SHP77 treated with DMSO at 0.1 percent for 48 hours (cell line): ENCODE measurements at places on chromosomes 7 and 10.

GRCh38 chr7:91320366-91321078, 56.3 kb downstream of the FZD1 start:
- DNase-seq: no peak

GRCh38 chr10:122249303-122249850, 21.7 kb upstream of the BTBD16 start:
- DNase-seq: no peak

GRCh38 chr7:51021906-51022570, 239.3 kb upstream of the GRB10 start:
- no peak for DNase-seq

DNA sequence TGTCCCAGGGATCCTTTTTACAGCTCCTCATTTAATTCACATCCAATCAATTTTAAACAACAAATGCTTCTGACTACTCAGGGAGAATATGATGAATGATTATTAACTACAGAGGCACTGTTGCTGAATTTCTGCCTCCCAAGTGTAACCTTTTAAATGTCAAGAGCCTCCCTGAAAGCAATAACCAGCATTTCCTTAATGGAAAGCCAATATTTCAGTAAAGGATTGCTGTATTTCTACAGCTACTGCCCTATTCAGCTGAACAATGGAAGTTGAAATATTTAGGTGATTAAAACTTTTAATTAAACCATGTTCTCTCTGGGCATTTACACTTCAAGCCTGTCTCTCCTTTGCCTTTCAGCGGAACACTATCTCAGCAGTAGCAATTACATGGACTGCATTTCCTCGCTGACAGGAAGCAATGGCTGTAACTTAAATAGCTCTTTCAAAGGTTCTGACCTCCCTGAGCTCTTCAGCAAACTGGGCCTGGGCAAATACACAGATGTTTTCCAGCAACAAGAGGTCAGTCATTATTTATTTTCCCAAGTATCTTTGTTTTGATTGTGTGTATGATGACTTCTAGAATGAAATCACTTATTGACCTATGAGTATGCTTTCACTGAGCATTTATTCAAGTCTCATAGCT, 304.7 kb downstream of the BICC1 start:
- no peak for DNase-seq

GRCh38 chr7:128172963-128173362, 68.1 kb upstream of the LEP start:
- no peak for DNase-seq

- DNase-seq: no peak
Measured at GRCh38 chr7:121187222-121187621, 141.6 kb upstream of the WNT16 start.

DNA sequence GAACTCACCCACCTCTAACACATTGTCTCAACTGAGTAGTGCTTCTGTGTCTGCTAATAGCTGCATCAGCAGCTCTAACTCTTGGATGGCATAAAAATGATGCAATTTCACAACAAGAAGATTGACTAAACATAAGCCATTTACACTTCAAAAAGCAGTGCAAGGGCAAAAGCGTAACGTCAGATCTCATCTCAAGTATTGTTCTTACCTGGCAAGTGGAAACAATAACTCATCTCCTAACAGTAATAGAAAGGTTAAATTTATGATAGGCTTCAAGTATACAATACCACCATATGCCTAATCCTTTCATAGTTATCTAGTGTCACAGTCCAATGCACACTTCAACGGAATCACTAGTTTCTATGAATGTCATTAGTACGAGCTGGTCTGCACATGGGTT, 14.8 kb downstream of the TPK1 start:
- DNase-seq: peak; percentile 21

GRCh38 chr10:17006631-17007417, 122.8 kb downstream of the CUBN start:
- no peak for DNase-seq

DNA sequence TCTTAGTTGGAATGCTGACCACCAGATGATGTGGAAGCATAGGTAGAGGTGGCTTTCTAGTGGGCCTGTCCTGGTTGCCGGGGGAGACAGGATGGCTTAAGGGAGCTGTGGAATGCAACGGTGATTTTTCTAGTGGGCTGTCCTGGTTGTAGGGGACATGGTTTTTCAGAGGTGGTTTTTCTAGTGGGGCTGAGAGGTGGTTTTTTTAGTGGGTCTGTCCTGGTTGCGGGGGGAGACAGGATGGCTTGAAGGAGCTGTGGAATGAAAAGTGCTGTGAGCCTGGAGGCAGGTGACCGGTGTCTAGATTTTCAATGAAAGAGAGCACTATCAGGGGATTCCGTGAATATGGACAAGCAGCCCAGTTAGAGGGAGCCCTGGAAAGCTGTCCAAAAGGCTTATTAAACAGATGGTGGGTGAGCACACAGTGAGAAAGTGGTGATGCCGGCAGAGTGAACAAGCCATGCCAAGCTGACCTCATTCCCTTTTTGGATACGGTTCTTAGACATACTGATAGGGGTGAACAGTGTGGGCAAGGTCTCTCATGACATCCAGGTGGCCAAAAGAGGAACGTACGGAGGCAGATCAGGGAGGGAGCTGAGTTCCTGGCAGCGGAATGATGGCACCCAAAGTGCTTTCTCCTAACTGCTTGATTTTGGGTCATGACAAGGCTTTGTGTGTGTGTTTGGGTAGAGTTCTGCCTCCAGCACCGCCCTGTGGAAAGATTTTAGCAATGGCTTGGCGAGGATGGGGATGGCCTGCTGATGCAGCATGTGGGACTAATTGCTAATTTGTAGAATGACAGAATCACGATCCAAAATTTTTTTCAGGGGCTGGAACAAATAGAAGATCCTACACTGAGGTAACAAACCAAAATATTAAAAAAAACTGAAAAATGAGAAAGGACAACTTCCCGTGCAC, 126.6 kb downstream of the TMEM178B start:
- no peak for DNase-seq

DNA sequence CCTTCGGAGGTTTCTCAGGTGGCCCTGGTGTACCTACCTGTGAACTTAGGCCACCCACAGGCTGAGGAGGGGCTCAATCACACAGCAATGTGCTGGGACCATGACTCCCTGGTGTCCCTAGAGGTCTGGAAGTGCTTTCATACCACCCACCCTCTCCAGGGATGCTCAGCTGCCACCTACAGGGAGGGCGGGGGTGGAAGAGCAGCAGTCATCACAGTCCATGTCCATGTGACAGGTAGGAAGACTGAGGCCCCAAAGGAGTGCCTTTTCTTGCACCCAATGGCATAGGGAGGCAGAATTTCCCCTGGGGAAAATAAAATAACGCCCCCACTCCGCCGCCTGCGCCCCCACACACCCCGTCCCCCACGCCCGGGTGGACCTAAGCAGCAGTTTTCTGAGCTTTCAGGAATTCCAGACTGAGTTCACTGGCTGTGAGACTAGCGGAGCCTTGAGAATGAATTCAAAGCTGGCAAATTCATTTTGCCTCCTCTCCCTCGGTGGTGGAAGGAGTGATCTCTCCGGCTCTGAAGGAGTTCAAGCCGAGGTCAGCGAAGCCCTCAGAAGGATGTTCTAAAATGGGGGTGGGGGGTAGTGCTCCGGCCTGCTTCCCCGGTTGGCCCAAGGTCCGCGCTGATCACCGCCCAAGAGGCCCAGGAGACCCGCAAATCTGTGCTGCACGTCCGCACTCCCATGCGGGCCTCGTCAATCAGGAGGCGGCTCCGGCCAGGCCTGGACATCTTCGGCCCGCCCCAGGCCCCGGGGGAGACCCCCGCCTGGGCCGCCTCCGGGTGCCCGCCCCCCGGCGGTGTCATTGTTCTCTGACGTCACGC, 2.1 kb upstream of the ZMIZ1 start:
- DNase-seq: no peak

DNA sequence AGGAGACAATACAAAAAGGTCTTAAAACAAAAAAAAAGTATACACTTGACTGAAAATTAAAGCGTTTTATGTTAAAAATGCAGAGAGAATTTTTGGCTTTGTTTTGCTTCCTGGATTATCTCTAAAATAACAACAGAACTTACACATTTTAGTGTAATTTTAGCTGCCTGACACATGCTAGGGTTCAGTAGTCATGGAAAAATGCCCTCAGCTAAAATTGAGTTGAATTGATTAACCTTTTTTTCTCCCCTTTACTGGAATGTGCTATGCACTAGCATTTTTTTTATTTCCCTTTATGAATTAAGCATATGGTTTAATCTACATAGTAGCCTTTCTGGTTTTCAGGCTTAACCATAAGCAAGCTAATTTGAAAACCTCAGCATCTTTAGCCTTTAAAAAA, 89.9 kb downstream of the ZNF277 start:
- DNase-seq: no peak

- no peak for DNase-seq
Measured at GRCh38 chr10:1233031-1233430, 176.8 kb downstream of the WDR37 start.

GRCh38 chr10:74937266-74937856, 111.0 kb downstream of the KAT6B start:
- no peak for DNase-seq

GRCh38 chr10:34641147-34641912, 173.8 kb downstream of the PARD3 start:
- no peak for DNase-seq

DNA sequence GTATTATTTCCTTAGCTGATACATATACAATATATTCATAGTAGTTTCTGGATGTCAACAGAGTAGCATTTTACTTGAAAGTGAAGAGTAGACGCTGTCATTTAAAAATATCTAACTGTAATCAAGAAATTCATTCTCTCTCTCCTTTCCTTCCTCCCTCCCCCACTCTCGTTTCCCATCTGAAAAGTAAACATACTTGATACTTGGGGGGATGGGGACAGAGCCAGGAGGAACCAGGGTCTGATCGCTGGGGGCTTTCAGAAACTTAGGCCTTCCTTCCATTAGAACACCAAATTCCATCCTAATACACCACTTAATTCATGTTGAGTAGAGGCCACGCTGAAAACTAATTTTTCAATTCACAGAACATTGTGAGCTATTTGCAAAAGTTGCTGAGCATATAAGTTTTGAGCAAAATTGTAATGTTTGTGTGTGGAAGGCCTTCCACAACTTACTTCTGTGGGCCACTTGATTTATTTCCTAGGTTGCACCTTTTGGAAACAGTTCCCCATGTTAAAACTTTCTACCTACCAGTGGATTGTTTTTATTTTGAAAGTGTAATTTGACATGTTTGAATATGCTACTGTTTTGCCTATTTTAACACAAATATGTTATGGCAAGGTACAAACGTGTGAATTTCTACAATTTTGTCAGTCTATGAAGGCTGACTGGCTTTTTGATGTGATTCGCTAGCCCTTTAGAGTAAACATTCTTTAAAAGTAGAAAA, 35.2 kb downstream of the CNPY1 start:
- no peak for DNase-seq

GRCh38 chr10:111303887-111304286, 227.1 kb downstream of the ADRA2A start:
- no peak for DNase-seq

DNA sequence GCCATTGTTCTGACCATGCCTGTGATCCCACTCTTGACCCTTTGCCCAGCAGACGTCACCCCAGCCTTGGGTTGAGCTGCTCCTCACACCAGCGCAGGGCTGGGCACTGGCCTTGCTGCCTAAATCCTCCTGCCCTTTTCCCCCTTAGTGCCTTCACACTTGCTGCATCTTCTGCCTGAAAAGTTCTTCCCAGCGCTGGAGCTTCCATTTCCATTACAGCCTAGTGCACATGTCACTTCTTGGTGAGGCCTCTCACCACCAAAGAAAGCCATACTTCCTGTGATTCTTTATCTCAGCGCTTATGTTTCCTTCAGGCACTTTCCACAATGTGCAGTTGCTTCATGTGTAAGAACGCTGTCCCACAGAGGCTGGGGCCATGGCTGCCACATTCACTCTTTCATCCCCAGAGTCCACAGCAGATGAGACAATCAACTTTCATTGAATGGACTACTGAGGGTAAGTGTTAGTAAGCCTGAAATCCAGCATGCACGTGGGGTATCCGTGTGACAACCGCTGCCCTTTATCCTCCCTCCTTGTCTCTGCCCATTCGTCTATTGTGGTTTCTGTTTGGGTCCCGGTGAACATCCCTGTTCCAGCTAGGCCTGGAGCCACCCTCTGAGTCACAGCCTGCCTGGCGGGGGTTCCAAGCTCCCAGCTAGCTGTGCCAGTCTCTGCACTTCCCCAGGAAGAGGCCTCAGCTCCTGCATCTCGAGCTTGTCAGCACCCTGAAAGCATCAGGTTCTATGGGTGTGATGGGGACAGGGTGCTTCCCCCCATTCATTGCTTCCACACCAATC, 37.3 kb downstream of the ADRA2A start:
- no peak for DNase-seq

GRCh38 chr10:14089556-14090292, 241.0 kb downstream of the FRMD4A start:
- DNase-seq: no peak

DNA sequence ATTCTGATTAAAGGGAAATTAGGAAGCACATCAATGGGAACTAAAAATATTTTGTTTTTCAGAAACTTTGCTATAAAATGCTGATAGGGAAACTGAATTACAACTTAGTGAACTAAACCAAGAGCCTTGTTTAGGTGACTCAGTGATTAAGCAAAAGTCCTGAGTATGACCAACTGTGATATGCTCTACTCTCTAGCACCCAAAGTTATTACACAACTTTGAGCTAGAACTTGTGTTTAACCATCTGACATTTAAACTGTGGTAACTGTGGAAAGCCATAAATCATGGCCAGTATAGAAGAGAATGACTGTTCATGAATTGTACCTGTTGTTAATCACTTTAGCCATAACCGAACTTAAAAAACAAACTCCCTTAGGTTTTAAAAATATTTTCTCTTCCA, 127.4 kb downstream of the ZNF365 start:
- DNase-seq: no peak

DNA sequence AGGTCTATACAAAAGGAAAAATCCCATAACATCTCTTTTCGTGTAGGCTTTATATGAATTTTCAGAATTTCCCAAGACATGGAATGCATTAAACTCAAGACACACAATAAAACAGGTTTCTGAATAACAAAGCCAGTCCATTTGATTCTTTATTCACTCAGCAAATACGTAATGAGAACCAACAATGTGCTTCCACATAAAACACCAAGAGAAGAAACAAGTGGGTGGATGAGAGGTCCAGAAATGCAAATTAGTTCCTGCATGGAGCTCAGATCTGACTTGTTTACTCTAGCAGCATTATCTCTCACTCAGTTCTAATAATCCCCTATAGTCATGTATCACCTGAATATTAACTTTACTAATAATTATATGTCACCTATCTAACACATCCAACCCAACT, 249.5 kb downstream of the LRRTM3 start:
- DNase-seq: no peak
